ENCODE measurements at places on chromosomes 16 and 17.

DNA sequence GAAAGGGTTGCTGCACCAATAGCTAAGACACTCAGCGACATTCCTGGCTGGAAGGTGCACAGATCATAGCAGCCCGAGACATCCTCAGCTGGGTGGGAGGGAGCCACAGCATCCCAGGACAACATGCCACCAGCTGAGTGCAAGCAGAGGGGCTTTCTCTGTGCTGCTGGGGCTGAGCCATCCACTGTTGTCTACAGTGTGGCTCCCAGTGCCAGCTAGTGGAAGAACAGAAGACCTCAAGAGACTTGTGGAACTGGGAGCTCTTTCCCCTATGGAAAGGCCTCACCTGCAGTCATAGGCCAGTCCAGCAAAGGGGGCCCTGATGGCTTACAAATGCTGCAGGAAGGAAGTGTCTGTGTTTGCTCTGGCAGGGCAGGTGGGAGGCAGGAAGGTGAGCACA, 131.0 kb downstream of the C16orf78 start:
- DNase-seq, result no peak

- DNase-seq, result peak; percentile 85
Measured at GRCh38 chr16:30628628-30629540, 18.7 kb upstream of the ZNF689 start.

DNA sequence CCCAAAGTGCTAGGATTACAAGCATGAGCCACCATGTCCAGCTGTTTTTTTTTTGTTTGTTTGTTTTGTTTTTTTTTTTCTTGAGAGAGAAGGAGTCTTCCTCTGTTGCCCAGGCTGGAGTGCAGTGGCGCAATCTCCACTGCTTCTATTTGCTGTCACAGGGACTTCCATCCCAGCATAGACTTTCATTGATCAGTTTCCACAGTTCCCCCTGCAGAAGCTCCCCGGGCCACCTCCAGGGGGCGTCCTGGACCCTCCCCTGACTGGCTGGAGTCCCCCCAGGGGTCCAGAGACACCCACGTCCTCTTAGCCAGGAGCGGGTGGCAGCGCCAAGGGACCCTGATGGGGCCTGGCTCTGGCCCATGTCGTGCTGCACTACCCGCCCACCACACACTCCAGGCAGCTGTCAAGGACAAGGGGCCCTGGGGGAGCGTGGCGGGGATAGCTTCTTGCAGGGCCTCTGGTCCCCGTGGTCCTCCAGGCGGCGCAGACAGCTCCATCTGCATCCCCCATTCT, 3.1 kb upstream of the NPW start:
- DNase-seq, result no peak

DNA sequence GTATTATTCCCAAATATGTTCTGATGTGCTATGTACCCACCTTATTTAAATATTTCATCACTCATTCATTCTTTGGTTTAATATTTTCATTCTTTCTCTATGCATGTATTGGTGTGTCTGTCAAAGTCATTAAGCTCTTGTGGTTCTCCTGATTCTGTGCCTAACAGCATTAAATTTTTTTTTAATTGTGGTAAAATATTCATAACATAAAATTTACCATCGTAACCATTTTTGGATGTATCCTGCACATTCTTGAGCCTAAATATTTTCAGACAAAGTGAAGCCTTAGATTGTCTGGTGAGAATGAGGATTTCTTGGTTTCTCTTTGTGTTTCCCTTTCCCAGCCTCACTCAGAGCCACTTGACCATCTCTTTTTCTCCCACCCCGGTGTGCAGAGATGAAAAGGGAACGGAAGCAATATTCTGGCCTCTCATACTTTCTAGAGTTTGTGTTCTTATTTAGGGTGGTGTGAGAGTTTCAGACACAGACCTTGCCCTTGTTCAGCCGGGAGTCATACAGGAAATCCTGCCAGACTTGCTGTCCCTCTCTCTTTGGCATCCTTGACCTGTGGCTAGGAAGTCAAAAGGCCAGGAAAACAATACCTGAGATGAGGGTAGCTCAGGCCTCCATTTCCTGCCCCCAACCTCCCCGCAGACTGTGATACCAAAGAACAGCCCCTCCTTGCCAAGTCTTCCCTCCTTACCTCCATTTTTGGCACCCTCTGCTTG, 4.9 kb downstream of the CCL5 start:
- DNase-seq, result no peak

DNA sequence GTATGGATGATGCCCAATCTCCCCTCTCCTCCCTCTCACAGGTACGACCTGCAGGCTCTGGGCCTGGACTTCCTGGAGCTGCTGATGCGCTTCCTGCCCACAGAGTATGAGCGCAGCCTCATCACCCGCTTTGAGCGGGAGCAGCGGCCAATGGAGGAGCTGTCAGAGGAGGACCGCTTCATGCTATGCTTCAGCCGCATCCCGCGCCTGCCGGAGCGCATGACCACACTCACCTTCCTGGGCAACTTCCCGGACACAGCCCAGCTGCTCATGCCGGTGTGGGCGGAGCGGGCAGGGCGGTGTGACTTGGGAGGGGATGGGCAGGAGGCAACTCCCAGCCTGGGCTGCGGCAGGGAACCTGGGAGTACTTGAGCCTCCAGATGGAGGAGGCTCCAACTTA, 18.1 kb downstream of the SPATA32 start:
- no peak for DNase-seq

GRCh38 chr17:4354862-4355514, 11.5 kb downstream of the UBE2G1 start:
- no peak for DNase-seq

- no peak for DNase-seq
Measured at GRCh38 chr16:58306327-58306726, 11.5 kb upstream of the PRSS54 start.

GRCh38 chr16:85594273-85594977, 18.7 kb upstream of the GSE1 start:
- no peak for DNase-seq

DNA sequence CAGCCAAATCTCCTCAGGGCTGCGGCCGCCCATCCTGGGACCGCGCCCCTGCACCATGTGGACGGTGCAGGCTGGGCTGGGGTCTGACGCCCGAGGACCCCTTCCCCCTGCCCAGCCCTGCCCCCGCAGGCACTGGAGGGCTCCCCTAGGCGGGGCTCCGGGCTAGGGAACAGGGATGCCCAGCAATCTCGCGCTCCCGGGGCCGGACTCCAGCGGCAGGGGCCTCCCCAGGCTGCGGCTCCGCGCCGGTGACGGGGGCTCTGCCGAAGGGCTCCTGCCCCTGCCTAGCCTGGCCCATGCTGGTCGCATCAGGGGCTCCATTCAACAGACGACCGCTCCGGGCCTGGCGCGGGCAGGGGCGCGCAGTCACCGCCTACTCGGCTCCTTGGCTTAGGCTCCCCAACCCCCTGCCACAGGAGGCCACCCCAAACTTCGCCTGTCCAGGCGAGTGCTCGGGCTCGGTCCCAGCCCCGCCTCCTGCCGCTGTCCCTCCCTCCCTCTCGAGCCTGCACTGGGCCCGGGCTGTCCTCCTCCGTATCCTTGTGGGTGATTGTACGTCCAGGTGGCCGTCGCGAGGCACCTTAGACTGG, 27.4 kb upstream of the ADORA2B start:
- no peak for DNase-seq

DNA sequence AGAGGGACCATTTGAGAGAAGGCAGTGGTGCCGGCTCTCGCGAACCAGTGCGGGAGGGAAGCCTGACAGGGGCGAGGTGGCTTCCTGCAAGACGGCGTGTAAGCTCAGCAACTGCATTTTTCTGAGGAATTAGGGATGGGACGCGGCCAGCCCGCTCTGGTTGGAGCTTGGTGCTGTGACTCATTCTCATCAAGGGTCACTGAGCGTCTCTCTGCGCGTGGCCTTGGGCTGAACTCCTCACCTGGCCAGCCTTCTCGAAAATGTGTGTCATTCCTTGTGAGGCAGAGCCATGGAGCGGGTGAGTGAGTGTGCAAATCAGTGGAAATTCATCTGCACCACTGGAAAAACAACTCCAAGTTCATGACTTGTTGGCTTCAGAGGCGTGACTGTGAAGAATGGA, 52.8 kb downstream of the NTN1 start:
- no peak for DNase-seq

DNA sequence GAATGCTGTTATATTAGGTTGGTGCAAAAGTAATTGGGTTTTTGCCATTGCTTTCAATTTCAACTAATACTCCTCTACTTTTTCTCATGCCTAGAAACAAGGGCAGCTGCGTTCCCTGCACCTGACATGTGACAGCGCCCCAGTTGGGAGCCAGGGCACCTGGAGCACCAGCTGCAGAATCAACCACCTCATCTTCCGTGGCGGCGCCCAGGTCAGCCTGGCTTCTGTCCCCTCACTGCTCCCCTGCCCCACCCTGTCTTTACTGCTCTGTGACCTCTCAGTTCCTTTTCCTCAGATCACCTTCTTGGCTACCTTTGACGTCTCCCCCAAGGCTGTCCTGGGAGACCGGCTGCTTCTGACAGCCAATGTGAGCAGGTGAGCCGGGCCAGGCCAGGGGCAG, 16.4 kb upstream of the ITGAD start:
- no peak for DNase-seq

DNA sequence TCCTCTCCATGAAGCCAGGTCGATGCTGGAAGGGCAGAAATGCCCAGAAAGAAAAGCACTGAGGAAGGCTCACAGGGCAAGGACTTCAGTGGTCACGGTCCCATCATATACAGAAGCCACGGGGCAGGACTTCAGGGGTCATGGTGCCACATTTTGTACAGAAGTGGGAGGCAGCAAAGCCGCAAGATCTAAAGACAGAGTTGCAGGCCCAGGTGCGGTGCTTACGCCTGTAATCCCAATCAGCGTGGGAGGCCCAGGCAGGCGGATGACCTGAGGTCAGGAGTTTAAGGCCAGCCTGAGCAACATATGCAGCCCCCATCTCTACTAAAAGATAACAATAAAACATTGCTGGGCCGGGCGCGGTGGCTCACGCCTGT, 96.0 kb downstream of the NXN start:
- DNase-seq, result no peak

DNA sequence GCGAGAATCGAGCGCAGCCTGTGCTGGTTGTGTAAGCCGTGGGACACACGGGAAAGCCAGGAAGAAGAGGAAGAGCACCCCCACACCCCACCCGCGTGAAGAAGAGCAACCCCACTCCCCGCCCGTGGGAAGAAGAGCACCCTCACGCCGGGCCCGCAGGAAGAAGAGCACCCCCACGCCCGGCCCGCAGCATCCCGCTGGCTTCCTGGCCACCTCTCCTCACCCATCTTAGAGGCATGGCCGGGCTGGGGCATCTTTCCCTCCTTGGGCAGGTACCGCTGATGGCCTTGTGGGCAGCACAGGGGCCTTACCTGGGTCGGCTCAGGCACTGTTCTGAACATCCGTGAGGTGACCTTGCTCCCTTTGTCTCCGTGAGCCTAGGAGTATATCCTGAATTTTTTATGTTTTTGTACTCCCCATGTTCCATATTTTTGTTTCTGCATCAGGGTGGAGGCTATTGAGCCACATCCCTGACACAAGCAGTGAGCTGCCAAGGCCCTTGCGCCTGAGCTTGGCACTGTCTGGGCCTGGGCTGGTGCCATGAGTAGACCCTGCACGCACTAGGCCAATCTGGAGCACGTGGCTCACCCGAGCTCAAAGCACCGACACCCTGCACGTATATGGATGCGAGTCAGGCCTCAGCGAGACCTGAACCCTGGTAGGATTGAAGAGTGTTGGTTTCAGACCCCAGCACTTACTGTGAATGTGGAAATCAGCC, 71.4 kb upstream of the KCTD5 start:
- DNase-seq, result no peak

DNA sequence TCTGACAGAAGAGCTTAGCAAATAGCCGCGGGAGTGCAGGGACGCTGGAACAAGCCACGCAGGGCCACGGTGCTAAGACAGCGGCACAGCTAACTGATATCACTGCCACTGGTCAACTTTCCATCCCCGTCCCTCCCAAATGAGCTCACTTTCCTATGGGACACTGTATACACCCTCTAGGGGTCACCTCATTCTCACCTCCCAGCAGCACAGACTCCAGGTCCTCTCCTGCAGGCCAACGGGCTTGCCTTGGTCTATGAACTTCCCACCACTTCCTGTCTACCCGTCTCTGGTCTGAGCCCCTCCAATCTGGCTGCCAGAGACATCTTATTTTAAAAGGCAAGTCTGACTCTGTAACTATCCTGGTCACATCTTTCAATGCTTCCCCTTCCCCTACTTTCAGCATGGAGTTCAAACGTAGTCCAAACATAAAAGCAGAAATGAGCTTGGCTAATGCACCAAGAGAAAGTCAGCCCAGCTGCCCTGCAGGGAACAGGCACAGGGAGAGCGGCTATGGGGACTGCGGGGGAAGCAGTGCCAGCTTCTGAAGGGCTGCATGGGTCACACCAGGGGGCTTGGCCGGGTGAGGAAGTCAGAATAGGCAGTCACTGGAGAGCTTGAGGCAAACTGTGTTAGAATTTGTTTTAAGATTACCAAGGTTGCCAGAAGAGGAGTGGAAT, 26.3 kb upstream of the SLC38A8 start:
- DNase-seq, result no peak

- no peak for DNase-seq
Measured at GRCh38 chr17:10793816-10794215, 10.1 kb downstream of the TMEM238L start.

DNA sequence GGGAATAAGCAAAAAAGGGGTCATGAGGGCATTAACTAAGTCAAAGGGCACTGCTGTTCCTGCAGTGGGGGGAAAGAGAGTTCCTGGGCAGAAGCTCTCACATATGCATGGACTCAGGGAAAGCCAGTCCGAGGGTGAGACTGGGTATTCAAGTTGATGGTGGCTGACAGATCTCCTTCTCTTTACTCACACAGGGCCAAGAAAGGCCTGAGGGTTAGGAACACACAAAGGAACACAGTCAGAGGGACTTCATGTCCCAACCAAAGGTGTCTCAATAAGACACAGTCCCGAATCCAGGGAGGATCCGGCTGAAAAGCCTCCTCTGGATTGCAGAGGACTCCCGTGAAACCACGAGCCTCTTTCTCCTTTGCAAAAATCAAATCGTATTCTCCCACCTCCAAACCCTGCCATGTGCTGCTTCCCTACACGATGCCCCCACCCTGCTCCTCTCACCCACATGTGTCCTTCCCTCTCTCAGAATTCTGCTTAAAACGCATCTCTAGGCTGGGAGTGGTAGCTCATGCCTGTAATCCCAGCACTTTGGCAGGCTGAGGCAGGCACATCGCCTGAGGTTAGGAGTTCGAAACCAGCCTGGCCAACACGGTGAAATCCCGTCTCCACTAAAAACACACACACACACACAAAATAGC, 23.6 kb downstream of the CUEDC1 start:
- DNase-seq, result no peak

- peak; percentile 26 for DNase-seq
Measured at GRCh38 chr16:81524382-81524781, 79.8 kb downstream of the CMIP start.

- DNase-seq, result no peak
Measured at GRCh38 chr17:73566905-73567782, 77.1 kb downstream of the SDK2 start.

- no peak for DNase-seq
Measured at GRCh38 chr17:57442914-57443571, 186.7 kb downstream of the MSI2 start.

Data from T-helper 17 cell (primary cell).